ENCODE measurements at places on chromosomes 2 and 18. TPM values are rescaled to one million over a fixed set of nuclear protein-coding genes. Genes with fewer than 3 reads are reported as not detected.

DNA sequence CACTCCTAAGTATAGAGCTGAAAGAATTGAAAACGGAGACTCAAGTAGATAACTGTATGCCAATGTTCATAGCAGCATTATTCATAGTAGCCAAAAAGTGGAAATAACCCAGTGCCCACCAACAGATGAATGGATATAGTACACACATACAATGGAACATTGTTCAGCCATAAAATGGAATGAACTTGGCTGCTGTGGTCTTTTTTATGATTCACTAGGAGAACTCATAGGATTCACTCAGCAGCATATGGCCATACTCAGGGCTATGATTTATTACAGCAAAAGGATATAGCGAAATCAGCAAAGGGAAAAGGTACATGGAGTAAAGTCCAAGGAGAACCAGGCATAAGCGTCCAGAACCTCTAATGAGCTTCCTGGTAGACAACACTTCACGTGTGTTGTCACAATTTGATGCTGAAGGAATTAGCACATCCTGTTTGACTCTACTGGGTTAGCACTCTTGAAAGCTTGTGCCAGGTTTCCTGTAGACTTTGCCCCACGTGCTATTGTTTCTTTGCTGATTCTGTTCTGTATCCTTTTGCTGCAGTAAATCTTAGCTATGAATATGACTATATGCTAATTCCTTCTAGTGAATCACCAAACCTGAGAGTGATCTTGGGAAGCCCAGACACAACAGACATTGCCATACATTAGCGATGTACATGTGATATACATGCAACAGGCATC is 15.7 kb downstream of the SPC25 start:
- DNase-seq, result no peak

The FN1 gene
- 399 TPM for polyA plus RNA-seq

GRCh38 chr2:206881708-206882410 is 57.5 kb upstream of the CPO start:
- no peak for DNase-seq

GRCh38 chr2:235291461-235291860 is 202.4 kb upstream of the AGAP1 start:
- no peak for DNase-seq

GRCh38 chr18:49169037-49169521 is 218.3 kb upstream of the SMAD7 start:
- DNase-seq, result no peak

- no peak for DNase-seq
Measured at GRCh38 chr2:25479761-25480160, 138.0 kb upstream of the DNMT3A start.

GRCh38 chr18:60503199-60503598 is 130.6 kb upstream of the MC4R start:
- DNase-seq, result no peak

The ZNF385B gene
- 10.1 TPM for polyA plus RNA-seq
